Activated T-cell treated with anti-CD3 and anti-CD28 coated beads for 1 hour (primary cell): ENCODE measurements at places on chromosomes 5 and 9.

DNA sequence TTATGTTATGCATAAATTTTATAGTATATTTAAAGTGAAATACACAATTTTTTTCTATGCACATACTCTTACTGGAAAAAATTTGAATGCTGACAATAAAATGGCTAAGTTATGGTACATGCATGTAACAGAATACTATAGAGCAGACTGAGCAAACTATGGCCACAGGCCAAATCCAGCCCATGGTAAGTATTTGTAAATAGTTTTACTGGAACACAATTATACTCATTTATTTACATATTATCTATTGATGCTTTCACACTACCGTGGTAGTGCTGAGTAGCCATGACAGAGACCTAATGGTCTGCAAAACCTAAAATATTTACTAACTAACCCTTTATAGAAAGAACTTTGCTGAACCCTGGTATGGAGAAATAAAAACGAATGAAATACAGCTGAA is 45.7 kb downstream of the TEX10 start:
- no peak for DNase-seq

DNA sequence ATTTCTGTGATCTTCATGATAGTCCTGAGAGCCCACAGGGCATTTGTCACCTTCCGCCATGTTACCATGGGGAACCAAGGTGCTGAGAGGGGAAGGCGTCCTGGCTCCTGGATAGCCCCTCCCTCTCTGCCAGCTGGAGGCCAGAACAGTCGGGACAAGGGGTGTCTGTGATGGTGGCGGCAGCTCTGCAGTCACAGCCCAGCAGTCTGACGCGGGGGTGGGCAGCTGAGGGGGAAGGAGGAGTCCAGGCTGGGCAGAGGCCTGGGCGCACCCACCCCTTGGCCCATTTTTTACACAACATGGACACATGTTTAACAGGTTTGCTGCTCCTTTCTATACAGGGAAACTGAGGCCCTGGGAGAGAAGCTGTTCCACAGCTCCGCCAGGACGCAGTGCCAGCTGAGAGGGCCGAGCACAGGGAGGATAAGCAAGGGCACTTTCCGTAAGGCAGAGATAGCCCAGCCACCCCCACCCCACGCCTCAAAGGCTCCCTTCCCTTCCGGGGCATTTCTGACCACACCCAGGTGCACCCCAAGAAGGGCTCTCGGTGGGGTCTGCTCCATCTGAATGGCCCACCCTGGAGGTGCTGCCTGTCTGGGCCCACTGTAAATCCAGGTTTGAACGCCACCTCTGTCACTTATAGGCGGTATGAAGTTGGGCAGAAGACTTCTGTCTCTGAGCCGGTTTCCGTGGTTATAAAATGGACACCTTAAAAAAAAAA is 17.1 kb downstream of the LRRC8A start:
- DNase-seq, result no peak

DNA sequence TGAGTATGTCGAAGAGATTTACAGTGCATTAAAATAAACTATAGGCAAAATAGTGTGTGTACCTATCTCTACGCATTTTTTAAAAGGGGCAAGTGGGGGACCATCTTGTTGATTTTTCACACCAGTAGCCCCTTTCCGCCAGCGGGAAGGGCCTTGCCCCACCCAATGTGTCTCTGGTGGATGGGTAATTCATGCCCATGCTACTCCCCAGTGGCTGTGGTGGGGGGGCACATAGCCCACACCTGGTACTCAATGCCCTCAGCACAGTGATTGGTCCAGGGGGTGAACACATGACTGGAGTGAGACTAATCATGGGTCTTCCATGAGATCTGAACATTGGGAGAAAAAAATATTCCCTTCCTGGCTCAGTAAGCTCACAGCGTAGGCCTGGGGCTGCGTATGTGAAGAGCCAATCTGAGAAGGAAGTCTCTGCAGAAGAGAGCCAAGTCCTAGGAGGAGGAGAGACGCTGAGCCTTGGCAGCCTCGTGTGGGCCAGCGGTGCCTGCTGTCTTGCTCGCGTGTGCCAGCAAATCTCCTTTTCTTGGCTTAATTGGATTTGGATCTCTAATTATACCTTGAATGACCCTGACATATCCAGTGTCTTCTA is 103.4 kb downstream of the ADAMTS2 start:
- DNase-seq, result no peak

GRCh38 chr5:32057187-32058096 is 116.7 kb downstream of the GOLPH3 start:
- DNase-seq, result no peak

DNA sequence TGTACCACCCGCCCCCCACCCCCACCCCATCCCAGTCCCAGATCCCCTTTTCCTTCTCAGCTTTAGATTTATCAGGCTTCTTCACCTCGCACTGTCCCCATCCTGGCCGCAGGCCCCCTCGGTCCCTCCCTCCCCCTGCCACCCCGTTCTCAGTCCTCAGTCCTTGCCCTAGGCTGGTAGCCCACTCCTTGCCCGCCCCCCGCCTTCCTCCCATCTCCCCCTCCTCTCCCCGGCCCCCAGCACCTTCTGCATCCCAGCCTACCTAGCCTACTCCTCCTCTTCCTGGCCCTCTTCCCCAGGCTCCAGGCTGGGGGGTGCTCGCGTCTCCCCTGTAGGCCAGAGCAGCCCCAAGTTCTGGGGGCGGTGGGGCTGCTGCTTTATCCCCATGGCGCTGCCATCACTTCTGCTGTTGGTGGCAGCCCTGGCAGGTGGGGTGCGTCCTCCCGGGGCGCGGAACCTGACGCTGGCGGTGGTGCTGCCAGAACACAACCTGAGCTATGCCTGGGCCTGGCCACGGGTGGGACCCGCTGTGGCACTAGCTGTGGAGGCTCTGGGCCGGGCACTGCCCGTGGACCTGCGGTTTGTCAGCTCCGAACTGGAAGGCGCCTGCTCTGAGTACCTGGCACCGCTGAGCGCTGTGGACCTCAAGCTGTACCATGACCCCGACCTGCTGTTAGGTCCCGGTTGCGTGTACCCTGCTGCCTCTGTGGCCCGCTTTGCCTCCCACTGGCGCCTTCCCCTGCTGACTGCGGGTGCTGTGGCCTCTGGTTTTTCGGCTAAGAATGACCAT is 828 bp downstream of the NPR2 start:
- no peak for DNase-seq

GRCh38 chr5:180214870-180215770 is 6.1 kb upstream of the RASGEF1C start:
- DNase-seq, result no peak

DNA sequence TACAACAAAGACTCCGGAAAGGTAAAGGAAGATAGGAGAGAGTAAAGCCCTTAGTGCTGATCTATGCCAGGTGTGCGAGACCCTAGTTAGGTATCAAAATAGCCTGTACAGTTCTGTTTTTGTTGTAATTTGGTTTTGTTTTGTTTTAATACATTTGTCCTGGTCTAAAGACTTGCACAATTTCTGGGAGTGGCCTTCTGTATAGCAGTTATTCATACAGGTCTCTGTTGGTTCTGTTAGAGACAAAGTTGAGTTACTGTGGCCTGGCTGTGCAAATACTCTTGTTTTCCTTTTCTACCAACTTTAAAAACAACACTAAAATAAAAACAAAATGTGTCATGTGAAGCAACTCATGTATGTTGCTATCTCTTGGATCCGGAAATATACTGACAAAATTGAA is 163.6 kb downstream of the COMMD10 start:
- DNase-seq, result no peak

- DNase-seq, result no peak
Measured at GRCh38 chr5:54993318-54993717, 7.9 kb upstream of the ESM1 start.

- DNase-seq, result no peak
Measured at GRCh38 chr5:160071516-160071915, 47.7 kb downstream of the PWWP2A start.
